ENCODE measurements at places on chromosomes 3 and 15. TPM values are rescaled to one million over a fixed set of nuclear protein-coding genes. Genes with fewer than 3 reads are reported as not detected.

GRCh38 chr3:108182339-108182738 is 39.9 kb downstream of the IFT57 start:
- DNase-seq: no peak

- no peak for DNase-seq
These were observed 209.2 kb upstream of the GADL1 start for GRCh38 chr3:31103623-31104180.

DNA sequence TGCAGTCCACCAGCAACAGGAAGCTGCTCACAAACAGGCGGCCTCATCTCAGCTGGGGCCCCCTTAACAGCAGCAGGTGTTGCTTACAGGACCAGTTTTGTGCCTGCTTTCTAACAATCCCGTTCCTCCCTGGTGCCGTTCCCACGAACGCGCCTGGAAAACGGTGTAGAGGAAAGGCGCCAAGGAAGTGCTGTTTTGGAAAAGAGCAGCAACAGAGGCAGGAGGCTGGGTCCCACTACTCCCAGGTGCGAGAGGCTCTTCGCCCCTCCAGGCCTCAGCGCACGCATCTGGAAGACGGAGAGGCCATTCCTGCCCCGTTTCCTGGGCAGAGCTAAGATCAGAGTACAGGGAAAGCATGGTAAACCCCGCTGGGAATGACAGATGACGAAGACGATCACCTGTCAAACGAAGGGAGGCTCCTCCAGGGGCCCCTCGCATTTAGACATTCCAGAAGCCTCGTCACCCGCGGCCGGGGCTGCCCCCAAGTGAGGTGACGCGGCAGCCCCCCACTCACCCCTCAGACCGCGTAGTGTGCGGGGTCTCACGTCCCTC is 603 bp downstream of the SCAPER start:
- DNase-seq: peak; percentile 10

DNA sequence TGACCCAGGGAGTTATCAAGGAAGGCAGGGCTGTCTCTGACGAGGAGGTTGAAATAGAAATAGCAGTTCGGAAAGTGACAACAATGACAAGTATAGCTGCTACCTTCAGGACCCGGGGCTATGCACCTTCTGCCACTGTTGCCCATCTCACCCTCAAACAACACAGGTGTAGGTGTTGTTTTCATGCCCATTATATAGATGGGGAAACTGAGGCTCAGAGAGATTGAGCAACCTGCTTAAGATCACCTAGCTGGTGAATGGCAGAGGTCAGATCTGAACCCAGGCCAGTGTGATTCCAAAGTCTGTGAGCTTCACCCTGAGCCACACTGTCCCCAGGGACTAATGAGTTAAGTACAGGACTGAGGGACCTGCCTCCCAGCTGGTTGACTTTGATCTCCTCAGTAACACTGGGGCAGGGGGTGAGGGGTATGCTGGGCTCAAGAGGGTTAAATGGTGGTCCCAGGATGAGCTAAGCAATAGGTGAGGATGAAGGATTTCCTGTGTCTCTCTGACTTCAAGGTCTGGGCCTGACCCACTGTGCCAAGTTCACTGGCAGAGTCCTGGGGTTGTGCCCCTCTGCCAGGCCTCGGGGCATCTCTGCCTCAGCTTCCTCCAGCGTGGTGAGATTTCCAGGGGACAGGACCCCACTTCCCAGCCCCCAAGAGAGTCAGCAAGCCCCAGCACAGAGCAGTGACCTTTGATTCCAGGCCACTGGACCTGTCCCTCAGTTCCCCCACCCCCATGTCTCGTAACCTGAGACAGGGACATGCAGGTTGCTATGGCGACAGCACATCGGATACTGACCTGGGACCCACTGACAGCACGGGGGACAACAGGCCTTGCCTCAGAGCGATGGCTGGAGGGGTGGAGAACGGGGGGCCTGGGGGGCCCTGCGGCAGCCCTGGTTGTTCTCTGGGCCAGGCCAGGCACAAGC is 35.0 kb downstream of the ATP2B2 start:
- DNase-seq: no peak

- DNase-seq: no peak
These were observed 77.2 kb upstream of the RASGRF1 start for GRCh38 chr15:79167776-79168175.

- no peak for DNase-seq
These were observed 14.2 kb downstream of the CSK start for GRCh38 chr15:74795966-74796625.

DNA sequence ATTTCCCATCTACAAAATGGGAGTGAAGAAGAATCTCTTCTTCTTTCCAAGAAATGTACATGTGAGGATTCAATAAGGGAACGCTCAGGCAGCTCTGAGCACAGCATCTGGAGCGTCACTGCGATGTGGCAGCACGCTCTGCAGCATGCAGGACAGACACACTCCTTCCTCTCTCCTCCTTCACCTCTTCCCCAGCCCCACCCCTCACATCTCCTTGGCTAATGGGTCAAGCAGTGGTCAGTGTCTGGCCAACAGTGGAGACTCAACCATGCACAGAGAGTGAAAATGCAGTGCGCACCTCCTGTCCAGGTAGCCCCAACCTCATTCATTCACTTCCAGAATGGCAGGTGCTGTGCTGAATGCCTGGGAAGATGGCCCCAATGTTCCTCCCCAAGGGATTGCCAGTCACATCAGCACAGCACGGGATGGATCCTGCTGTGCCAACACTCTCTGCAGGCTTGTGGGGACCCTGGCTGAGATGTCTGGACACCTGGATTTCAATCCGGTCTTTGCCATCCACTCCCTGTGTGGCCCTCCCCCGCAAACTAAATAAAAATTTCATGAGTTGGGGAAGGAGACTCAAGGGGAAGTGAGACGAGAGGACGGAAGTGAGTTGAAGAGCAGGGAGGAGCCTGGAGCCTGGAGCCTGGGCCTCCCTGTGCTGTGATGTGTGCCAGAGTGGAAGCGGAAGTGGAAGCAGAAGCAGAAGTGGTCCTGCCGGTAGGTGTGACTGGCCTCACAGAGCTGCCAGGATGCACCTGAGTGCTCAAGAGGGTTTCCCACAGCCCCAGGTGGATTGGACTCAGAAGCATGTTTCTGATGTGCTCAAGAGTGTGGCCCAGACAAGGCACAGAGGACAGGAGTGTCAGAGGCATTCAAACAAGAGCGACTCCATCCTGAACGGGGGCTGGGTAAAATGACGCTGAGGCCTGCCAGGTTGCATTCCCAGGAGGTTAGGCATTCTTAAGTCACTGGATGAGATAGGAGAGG is 163.9 kb downstream of the SMAD6 start:
- DNase-seq: no peak

- DNase-seq: peak; percentile 73
These were observed 46.5 kb upstream of the FSTL1 start for GRCh38 chr3:120497336-120497735.

DNA sequence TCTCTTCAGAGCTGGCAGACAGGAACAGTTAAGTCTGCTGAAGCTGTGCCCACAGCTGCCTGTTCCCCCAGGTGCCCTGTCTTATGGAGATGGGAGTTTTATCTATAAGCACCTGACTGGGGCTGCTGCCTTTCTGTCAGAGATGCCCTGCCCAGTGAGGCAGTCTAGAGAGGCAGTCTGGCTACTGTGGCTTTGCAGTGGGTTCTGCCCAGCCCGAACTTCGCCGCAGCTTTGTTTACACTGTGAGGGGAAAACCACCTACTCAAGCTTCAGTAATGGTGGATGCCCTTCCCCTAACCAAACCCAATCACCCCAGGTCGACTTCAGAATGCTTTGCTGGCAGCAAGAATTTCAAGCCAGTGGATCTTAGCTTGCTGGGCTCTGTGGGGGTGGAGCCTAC is 91.2 kb downstream of the SLC25A26 start:
- no peak for DNase-seq

GRCh38 chr15:33032053-33032452 is 162.5 kb downstream of the FMN1 start:
- DNase-seq: no peak

DNA sequence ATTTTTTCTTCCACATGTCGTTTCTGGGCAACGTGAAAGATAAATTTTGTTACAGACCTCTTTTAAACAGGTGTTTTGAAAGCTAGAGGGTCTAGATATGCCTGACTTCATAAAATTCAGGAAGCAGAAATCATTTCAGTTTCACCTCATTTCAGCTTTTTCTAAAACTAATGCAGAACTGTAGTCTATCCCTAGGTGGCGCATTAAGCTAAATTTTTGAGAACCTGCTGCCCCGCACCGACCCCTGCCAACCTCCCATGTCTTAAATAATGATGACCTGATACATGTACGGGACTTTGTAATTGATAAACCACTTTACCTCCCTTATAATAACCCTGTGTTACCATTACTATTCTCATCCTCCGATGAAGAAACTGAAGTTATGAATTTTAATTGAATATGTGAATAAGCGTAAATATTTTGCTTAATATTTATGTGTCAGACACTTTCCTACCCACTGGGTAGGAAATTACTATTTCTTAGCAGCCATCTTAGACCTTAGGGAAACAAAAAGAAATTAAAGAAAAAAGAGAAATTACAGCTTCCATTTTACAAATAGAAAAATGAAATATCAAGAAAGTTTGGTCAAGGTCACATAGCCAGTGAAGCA is 78.7 kb upstream of the GCNT3 start:
- DNase-seq: peak; percentile 39

DNA sequence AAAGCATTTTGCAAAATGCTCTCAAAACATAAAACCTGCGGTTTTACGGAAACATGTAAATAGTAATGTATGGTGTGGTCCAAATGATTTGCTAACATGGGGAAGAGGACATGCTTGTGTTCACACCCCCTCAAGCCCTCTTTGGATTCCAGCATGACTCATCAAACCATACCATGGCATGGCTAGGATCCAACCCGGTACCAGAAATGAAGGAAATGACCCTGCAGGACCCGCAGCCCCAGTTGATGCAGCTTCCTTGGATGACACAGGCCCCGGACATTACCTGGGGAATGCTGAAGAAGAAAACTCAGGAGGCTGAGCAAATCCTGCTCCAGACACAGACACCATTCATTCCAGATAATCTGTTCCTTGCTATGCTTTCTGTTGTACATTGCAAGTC is 222.9 kb downstream of the DTWD1 start:
- DNase-seq: no peak

GRCh38 chr15:101561584-101561906 is 72.0 kb upstream of the PCSK6 start:
- no peak for DNase-seq

Gene TLR9
- not detected for total RNA-seq

Gene ATP13A3
- total RNA-seq: 228 TPM

Gene IRAK2
- total RNA-seq: 3.2 TPM

Gene CCDC54
- total RNA-seq: not detected

Gene ZNF80
- not detected for total RNA-seq
